NCI-H524 treated with DMSO at 0.1 percent for 48 hours (cell line): ENCODE measurements at places on chromosomes 4 and X.
A peak's percentile ranks its signal among the peaks of the same experiment; 100 is the strongest.

- no peak for DNase-seq
These were observed 106.7 kb upstream of the GUCY1A1 start for GRCh38 chr4:155559915-155560314.

- peak; percentile 84 for DNase-seq
These were observed 74.2 kb upstream of the CT45A1 start for GRCh38 chrX:135639066-135639780.

GRCh38 chr4:8168232-8168631 is 9.6 kb upstream of the ABLIM2 start:
- no peak for DNase-seq

GRCh38 chrX:18441780-18442367 is 16.5 kb downstream of the CDKL5 start:
- DNase-seq, result no peak

DNA sequence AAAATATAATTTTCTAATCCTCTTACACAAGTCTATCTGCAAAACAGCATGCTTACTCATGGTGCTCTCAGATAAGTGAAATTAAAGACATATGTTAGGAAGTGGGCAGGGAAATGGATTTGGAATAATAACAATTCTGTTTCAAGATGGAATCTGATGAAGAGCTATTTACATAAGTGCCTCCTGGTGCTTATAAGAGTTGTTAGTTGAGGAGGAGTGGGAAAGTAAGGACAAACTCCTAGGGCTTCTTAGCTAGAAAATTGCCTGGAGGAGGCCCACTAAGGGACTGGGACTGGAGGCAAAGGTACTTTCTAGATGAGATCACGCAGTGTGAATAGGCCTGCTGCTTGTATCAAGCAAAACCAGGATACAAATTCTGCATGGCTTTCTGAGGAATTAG is 939.8 kb downstream of the GLUD2 start:
- peak; percentile 63 for DNase-seq

- no peak for DNase-seq
These were observed 144.3 kb upstream of the PAK3 start for GRCh38 chrX:110951472-110952269.

GRCh38 chr4:7752649-7753048 is 187.0 kb downstream of the AFAP1 start:
- no peak for DNase-seq

DNA sequence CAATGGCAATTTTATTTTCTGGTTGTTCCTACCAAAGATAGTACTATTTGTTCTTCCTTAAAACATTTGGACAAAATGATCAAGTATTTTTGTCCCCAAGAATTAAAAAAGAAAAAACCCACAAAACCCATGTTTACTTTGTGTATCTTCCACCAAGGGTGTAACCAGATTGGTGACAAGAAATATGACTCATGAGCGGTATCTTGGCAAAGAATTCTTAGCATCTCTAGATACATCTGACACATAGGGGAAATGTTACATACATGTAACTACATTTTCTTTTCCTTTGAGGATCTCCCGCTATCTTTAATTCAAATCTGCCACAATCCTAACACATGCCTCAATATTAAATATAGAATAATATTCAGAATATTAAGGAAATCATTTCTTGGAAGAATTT is 78.7 kb downstream of the WDFY3 start:
- no peak for DNase-seq

GRCh38 chrX:2545144-2545543 is 44.4 kb upstream of the DHRSX start:
- no peak for DNase-seq

- no peak for DNase-seq
These were observed 35.0 kb upstream of the CLCN4 start for GRCh38 chrX:10121787-10122186.

DNA sequence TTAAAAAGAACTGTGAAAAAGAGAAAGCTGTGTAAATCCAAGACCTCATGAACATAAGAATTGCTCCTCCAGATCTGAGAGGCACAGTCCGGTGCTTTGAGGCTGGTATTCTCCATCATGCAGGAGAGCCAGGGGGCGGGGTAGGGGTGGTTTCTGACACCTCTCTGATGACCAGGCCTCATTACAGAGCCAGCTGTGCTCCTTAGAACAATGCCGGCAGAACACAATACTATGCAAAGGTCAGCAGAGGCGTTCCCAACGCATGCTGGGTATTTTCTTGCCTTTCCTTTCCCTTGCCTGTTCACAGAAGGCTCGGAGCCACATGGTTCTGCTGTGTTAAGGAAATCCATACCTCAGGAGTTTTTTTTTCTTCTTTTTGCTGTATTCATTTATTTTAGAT is 91.2 kb upstream of the SOD3 start:
- DNase-seq, result no peak

DNA sequence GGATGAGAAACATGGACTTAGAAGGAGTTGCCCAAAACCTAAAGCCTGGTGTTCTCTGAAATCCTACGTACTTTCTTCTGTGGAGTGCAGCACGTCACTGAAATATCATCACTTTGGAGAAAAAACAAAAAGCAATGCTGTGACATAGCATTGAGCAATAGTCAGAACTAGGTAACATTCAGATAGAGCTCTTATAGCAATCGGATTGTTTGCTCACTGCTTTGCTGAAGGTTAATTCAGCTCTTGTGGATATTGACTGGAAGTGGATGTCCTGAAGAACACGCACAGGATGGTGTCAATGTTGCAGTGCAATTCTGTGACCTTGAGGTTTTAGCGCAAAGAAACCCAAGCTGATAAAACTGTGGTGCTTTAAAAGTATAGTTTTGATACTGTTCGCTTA is 114.2 kb upstream of the GRXCR1 start:
- no peak for DNase-seq

GRCh38 chr4:157143369-157143768 is 67.4 kb downstream of the GLRB start:
- no peak for DNase-seq

GRCh38 chr4:94412658-94413038 is 39.1 kb upstream of the PDLIM5 start:
- no peak for DNase-seq

DNA sequence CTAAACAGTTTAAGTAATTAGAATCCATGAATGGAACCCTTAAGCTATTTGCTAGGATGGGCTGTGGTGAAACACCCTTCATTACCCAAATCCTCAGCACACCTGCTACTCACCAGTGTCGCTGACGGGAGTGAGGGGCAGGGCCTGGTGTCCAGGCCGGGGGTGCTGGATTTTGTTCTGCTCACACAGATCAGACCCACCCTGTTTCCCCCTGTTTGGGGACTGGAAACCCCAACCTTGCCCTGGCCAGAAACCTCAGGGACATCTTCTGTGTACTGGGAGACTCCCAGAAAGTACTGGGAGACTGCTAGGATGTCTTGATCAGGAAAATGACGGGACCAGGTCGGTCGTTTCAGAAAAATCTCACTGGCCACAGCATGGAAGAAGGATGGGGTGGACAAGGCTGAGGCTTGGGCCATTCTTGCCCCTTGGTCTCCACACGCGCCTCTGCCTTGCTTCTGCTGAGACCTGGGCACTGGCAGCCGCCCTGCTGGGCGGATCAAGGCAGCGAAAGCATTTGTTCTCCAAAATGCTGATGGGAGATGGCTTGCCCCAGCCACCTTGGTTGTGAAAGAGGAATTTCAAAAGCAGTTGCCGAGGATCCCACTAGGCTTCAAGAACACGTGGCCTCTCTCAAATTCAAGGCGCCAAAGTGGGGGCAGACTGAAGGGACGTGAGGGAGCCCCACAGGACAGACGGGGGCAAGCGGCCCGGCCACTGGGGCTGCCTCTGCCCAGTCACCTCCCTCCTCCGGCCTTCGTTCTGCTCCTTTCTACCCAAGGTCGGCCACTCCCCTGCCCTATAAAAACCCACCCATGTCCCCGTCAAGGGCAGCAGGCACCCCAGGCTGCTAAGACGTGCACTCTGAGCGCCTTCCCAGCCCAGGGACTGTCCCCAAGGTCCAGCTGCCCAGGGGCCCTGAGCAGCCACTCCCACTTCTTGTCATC is 23.5 kb upstream of the PDE6B start:
- no peak for DNase-seq

DNA sequence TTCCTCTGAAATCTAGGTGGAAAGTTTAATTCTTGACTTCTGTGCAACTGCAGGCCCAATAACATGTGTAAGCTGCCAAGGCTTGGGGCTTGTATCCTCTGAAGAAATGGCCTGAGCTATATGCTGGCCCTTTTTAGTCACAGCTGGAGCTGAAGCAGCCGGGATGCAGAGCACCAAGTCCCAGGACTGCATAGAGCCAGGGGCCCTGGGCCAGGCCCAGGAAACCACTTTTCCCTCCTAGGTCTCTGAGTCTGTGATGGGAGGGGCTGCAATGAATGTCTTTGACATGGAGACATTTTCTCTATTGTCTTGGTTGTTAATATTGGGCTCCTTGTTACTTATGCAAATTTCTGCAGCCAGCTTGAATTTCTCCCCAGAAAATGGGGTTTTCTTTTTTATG is 588.5 kb downstream of the CENPC start:
- DNase-seq, result no peak

GRCh38 chr4:96767815-96768480 is 928.1 kb downstream of the PDHA2 start:
- DNase-seq, result no peak

- DNase-seq, result no peak
These were observed 27.9 kb upstream of the PRPS1 start for GRCh38 chrX:107600366-107600765.

DNA sequence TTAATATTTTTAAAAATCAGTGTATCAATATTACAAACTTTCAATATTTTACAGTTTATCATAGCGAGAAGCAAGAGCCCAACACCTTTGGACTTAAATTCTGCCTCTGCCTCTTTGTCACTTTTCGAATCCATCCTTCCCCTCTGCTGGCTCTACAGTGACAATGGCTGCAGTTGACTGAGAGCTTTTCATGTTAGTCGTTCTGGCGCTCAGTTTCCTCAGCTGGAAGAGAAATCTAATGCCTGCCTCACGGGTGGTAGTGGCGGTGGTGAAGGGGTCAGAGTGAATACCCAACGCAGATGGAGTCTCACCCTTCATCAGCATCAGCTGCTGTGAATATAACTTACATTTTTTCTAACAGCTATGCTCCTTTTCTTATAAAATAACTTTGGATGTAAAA is 144.8 kb downstream of the NWD2 start:
- no peak for DNase-seq

- no peak for DNase-seq
These were observed 106.2 kb downstream of the MAML3 start for GRCh38 chr4:140047786-140048185.

- no peak for DNase-seq
These were observed 88.7 kb upstream of the ELOVL6 start for GRCh38 chr4:110287130-110287529.

DNA sequence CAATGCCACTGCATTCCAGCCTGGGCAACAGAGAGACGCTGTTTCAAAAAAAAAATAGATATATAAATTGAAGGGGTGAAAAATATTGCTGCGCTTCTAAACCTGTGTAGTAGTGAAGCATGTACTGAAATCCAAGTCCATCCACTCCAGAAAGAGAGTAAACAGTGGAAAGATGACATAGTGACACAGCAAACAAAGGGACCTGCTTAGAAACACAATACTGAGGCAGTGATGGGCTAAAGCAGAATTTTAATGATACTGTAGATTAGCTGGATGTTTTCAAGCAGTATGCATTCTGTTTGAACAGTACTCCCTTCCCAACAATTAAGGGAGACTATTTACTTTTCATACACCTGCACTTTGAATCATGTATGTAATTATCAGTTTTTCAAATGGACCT is 42.5 kb downstream of the TFDP3 start:
- DNase-seq, result no peak

DNA sequence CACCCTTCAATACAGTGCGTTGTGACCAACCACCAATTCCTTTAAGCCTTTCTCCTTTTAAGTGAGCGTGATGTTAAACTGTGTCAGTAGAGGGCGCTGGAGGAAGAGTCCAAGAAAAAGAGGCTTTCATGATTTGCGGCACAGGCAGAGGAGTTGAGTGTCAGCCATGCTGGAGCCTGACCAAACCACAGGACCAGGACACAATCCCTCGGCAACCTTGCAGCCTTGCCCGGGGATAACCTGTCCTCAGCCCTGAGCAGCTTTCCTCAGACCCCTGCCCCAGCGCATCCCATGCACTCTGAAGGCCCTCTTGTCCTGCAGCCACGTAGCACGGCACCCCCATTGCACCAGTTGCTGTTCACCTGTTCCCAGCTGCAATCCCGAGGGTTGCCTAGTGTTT is 53.5 kb upstream of the SMIM31 start:
- no peak for DNase-seq

GRCh38 chrX:21738210-21738949 is 19.5 kb downstream of the SMPX start:
- peak; percentile 88 for DNase-seq

DNA sequence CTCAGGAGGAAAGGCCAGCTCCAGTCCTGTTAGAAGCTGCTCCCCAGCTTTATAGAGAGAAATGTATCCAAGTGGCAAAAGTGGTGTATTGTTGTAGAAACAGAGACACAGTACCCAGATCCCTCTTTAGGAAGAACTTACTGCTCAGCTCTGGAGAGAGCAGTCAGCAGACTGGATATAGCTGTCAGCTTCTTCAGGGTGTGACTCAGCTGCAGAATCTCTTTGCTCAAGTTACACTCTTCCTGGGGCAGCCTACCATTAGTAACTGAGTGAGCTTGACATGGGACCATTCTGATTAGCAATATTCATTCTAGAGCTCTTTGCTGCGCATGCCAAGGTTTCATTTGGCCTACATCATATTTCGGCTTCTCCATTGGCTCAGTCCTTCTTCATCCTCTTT is 40.5 kb downstream of the ATP1B4 start:
- no peak for DNase-seq

DNA sequence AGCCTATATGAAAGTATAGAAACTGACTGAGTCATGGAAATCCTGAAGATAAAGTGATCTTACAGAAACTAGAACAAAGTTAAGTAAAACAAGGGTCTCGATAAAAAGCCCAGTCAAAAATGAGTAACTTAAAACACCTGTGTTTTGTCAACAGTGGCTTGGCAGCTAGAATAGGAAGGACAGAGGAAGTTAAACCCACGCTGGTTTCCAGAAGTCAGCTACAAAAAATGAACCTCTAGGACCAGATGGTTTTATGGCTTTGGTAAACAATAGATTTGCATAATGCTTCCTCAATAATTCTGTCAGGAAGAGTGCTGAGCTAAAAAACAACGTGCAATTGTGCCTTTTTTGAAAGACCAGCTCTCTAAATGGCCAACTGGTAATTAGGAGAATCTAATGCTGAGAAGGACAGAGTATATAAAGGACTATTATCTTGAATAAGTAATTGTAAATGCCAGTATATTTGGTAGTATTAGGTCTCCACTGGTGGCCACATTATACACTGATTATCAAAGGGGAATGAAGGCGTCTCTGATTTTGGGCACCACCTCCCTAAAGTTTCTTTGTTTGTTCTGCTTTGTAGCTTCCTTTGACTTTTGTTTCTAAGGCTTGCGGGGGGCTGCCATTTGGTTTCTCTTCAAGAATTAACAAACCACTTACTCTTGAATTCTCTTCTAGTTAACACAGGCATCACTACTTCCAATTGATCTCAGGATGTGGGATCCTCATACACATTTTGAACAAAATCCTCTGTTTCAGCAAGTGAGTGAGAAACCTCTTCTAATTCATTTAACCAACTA is 72.2 kb upstream of the PPP3CA start:
- no peak for DNase-seq
